ENCODE measurements at places on chromosomes 16 and 17. TPM values are rescaled to one million over a fixed set of nuclear protein-coding genes. Genes with fewer than 3 reads are reported as not detected.

- no peak for DNase-seq
These were observed 13.8 kb downstream of the CHST6 start for GRCh38 chr16:75481475-75481874.

- no peak for DNase-seq
These were observed 20.9 kb downstream of the FAM20A start for GRCh38 chr17:68580236-68580770.

DNA sequence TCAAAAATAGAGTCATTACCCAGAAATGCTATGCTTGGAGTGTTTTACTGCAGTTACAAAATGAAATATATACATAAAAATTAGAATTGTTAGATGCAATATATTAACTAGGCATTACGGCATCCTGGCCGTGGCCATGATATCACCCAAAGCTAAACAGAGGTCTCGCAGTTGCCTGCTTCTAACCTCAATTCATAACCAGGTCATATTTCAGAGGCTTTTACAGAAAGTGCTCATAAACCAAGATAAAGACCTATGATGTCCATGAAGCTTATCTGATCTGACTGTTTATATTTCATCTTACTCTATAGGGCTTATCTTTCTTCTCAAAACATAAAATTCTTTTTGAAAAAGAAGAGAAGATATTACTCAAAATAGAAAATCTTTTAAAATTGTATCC is 664.5 kb upstream of the SALL1 start:
- DNase-seq: no peak

GRCh38 chr17:17774009-17774881 is 62.5 kb downstream of the SREBF1 start:
- no peak for DNase-seq

- no peak for DNase-seq
These were observed 3.8 kb downstream of the COTL1 start for GRCh38 chr16:84614073-84614459.

Gene KRT25
- total RNA-seq: not detected

DNA sequence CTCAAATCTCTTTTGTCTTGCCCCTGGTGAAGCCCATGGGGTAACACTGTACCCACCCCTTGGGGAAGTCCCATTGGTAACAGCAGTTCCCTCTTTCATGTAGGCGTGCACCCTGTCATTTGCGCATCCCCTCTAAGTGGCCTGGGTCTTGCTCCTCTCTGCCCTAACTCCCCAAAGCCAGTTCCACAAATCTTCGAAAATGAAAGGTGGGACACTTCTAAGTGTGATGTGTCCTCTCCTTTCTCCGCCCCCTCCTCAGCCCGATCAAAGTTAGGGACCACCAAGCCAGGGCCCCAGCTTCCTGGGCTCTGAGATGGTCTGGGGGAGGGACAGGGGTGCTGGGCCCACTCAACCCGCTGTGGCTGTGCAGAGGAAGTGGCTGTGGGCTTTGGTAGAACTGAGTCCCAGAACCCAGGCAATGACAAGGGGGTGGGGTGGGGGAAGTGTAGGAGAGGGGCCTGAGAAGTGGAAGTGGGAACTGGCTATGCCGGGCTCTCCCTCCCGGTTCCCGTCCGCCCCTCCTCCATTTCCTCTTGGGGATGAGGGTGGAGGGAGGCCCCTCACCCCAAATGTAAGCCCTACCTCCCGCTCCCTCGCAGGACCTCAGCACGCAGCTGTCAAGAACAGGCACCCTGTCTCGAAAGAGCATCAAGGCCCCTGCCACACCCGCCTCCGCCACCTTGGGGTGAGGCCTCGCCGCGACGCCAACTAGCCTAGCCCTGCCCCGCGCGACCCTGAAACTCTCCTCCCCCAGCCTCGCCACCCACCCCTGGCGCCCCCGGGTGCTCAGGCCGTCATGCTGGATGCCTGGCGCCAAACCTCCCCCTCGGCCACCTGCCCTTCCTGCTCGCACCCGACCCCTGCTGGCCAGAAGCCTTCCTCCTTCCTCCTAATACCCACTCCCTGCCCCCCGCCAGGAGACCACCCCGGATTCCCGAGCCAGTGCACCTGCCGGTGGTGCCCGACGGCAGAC is 8.7 kb downstream of the ABI3 start:
- peak; percentile 64 for DNase-seq

DNA sequence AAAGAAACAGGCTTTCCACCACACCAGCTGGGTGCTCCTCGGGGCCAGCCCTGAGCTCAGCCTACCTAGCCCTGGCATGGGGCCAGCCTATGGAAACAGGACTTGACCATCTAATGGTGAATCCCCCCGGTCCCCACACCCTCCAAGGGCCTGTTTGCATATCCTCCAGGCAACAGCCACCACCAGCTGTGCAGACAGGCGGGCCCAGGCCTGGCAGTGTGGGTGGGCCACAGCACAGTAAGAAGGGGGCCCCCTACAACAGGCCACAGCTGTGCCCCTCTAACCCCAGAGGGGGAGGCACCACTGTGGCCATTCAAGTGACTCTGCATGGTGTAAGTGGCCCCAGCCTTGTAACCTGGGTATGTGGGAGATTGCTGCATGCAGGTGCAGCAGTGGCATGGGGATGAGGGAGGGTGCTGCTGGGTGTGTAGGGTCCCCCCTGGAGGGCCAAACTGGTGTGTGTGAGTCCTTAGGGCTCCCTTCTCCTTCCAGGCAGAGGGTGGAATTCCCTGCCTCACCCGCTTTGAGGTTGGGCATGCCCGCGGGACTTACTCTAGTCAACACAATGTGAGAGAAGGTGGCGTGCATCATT is 148.2 kb downstream of the C16orf78 start:
- DNase-seq: no peak

DNA sequence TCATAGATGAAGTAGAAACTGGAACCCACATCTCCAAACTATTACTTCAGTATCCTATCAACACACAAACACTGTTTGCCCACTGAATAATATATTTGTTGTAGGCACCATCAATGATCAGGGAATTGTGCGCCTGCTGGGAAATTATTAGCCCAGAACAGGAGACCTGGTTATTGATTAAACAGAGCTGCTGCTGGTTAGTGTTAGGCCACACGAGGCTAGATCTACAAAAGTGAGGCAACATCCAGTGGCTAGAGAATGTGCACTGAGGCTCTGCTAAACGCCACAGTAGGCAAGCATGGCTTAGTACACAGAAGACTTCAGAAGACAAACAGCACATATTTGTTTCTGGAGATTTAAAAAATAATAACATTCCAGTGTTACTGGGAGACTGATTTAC is 11.0 kb downstream of the ABHD15 start:
- no peak for DNase-seq

Gene KRTAP17-1
- not detected for total RNA-seq

DNA sequence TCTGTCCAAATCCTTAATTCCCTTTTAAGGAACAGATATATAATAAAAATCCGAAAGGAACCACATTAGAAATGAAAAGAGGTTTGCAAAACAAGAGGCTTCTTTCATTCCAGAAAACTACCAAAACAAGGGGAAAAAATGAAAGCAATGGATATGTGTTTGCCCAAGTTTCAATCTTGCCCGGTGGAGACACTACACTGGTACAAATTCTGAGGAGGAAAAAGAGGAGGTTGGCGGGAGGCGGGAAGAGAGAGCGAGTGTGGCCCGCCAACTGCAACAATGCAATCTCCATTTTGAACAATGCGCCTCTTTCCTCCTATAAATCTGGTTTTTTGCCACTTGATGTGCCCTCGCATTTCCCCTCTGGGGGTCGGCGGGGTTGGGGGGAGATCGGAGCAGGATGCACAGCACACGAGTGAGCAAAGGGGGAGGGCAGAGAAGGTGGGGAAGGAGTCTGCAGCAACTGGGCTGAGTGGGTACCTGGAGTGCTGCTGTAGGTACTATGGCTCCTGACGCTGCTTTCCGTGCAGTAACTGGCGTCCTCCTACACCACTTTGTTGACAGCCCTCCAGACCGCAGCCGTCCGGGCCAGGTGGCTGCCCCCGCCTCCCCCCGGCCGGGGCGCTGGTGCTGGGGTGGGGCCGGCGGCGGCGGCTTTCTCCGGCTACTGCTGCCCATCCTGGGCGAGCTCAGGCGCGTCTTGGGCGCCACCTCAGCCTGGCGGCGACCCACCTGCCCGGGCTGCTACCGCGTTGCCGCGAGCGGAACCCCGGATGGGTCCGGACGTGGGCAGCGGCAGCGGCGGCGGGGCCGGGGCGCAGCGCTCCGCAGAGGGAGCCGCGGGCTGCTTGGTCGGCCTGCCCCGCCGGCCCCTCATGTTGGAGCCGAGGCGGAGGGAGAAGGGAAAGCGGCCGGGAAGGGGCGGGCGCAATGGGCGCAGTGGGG is 93.8 kb upstream of the PLEKHM1 start:
- peak; percentile 76 for DNase-seq

Gene ABI3
- 27.9 TPM for total RNA-seq

Gene ARL2BP
- total RNA-seq: 30.3 TPM

DNA sequence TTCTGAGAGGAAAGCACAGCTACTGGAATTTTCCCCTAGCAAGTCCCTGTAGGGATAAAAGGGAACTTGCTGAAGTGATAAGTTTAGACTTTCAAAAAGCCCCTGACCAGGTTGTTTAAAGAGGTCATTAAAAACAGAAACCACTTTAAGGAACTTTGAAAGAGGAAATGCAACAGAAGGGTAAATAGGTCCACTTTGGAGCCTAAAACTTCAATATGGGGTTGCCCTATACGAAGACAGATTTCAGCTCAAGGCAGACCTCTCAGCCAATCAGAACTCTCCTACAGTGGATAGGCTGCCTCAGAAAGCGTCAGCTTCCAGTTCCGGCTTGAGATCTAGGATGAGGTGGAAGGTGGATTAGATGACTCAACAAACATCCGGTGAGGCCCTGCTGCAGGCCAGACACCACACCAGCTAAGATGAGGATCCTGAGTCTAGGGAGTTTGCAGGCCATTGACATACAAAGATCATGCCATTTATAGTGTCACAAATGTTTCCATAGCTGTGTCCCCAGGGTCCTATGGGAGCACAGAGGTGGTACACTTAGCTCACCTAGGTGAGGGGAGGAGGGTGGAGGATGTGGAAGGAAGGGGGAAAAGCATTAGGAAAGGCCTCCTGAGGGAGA is 7.9 kb upstream of the MFSD6L start:
- DNase-seq: no peak

DNA sequence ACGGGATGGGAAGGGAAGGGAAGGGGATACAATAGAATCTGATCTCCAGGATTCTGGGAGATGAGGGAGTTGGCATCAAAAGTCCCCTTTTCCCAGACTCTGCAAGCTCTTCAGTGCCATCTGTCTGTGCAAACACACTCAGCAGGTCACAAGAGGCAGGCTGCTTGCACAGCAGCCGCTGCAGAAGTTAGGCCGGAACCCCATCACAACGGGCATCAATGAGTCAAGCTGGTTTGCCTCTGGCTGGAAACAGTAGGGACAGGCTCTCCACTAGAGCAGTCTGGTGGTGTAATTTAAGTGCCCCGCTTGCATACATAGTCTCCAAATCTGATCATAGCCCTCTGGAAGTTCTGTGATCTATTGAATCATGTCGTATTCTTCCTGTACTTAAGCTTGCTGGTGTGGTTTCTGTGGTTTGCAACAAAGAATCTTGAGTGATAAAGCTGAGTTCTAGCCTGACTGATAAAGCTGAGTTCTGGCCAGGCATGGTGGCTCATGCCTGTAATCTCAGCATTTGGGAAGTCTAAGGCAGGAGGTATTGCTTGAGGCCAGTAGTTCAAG is 33.7 kb upstream of the KDM8 start:
- peak; percentile 82 for DNase-seq

GRCh38 chr17:66426397-66427033 is 124.1 kb downstream of the PRKCA start:
- DNase-seq: peak; percentile 45

DNA sequence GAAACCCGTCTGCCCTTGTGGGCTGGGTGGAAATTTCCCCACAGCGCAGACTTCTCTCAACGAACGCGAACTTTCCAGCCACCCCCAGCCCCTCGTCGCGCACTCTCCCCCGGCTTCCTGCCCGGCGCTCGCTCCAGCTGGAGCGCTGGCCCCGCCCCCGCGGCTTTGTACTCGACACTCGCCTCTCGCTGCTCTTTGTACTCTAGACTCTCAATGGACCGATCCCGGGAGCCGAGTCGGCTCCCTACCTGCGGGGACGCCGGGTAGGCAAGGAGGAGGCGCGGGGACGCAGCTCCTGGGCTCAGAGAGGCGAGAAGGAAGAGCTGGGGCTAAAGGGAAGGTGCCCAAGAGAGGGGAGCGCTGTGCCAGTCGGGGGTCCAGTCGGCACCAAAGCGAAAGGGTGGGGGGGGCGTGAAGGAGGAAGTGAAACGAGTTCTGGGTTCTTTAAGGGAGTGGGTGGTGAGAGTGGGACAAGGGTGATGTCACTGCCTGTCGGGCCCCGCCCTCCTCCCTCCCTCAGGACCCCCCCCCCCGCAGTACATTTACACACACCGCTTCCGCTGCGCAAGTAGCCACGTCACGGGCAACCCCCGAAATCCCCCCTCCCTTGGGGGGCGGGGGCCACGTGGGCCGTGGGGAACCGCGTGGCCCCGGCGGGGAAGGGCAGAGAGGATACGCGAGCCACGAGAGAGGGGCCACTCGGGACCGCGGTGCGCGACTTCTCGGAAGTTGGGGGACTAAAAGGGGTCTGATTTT is 9.7 kb downstream of the KDM6B start:
- DNase-seq: peak; percentile 88

DNA sequence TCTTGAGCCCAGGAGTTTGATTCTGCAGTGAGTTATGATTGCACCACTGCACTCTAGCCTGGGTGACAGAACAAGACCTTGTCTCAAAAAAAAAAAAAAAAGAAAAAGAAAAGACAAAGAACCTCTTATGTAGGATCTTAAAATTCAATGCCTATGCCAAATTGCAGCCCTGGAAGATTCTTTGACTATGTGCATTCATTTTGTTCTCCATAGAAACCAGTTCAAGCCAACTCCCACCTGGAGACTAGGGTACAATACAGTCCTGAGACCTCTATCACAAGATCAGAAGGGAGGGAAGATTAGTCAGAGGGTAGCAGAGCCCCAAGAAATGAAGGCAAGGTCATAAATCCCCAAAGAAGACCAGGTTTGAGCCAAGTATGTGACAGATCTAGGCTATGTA is 90.6 kb upstream of the HAS3 start:
- no peak for DNase-seq

Gene DLX3
- total RNA-seq: not detected
